ENCODE measurements at places on chromosomes 1 and 21.

GRCh38 chr1:173489149-173489600, 12.0 kb downstream of the PRDX6 start:
- no peak for DNase-seq

DNA sequence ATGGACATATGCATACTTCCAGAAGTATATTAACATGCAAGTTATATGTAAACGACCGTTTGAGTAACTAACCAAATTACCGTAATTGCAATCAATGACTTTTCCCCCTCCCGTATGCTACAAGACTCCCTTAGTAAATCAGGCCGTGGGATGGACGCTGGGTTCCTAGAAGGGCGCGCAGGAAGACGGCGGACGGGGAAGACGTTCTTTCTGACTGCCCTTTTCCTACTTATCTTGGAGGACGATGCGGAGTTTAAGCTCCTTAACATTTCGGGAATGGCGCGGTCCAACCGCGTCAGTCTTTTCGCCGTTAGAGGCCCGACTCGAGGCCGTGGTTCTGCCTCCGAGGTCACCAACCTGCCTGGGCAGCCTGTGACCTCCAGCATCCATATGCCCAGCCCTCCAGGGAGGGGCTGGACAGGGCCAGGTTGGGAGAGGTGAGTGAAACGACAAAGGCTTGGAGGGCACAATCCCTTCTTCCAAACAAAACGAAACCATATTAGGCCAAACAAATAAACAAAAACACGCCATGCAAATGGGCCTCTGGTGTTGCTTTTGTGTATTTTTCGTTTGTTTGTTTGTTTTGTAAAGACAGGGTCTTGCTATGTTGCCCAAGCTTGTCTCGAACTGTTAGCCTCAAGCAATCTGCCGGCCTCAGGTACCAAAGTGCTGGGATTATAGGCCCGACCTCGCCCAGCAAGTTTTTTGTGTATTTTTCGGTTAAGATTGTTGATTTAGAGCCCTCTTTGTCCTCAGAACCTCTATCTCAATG, 873 bp upstream of the PI4KB start:
- DNase-seq, result no peak

GRCh38 chr1:16209847-16210407, 2.5 kb downstream of the ARHGEF19 start:
- DNase-seq, result peak; percentile 76

DNA sequence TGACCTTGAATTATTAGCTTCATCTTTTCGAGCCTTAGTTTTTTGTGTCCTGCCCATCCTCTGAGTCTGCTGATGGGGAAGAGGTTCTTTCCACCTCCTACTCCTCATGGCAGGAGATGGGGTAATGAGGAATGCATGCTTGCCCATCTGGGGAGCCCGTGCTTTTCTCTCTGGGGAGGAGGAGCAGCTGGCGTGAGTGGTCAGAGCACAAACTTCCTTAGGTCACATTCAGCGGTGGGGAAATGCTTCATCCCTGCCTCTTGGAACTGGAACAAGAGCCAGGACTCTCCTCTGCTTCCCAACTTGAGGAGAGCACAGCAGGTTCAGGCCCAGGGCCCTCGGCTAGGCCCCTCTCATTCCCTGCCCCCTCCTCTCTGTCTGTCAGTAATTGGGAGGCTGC, 155.0 kb downstream of the PCNX2 start:
- DNase-seq, result no peak

GRCh38 chr1:63148825-63149645, 173.3 kb upstream of the FOXD3 start:
- no peak for DNase-seq

- no peak for DNase-seq
These were observed 3.4 kb upstream of the LAMB3 start for GRCh38 chr1:209655411-209656231.

DNA sequence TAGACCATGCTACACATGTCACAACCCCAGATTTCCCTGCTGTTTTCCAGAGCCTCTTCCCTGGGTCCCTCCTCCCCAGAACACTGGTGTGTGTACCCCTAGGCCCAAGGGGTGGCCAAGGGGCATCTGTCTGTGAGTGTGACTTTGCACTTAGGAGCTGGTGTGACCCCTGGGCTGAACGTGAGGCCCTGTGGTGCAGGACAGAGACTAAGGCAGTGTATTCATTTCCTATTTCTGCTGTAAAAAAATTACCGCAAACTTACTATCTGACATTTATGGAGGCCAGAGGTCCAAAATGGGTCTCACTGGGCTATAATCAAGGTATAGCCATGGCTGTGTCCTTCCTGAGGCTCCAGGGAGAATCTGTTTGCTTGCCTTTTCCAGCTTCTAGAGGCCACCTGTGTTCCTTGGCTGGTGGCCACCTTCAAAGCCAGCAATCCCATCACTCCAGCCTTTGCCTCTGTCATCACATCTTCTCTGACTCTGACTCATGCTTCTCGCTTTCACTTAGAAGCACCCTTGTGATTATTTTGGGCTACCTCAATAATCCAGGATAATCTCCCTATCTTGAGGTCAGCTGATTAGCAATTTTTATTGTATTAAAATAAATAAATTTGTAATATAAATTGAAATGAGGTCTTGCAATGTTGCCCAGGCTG, 24.0 kb upstream of the ELOA start:
- no peak for DNase-seq

- no peak for DNase-seq
These were observed 4.3 kb downstream of the PAQR7 start for GRCh38 chr1:25871086-25871703.

GRCh38 chr1:58104960-58105359, 441.6 kb downstream of the OMA1 start:
- DNase-seq, result no peak

- no peak for DNase-seq
These were observed 68.6 kb downstream of the LHX8 start for GRCh38 chr1:75202751-75203150.

DNA sequence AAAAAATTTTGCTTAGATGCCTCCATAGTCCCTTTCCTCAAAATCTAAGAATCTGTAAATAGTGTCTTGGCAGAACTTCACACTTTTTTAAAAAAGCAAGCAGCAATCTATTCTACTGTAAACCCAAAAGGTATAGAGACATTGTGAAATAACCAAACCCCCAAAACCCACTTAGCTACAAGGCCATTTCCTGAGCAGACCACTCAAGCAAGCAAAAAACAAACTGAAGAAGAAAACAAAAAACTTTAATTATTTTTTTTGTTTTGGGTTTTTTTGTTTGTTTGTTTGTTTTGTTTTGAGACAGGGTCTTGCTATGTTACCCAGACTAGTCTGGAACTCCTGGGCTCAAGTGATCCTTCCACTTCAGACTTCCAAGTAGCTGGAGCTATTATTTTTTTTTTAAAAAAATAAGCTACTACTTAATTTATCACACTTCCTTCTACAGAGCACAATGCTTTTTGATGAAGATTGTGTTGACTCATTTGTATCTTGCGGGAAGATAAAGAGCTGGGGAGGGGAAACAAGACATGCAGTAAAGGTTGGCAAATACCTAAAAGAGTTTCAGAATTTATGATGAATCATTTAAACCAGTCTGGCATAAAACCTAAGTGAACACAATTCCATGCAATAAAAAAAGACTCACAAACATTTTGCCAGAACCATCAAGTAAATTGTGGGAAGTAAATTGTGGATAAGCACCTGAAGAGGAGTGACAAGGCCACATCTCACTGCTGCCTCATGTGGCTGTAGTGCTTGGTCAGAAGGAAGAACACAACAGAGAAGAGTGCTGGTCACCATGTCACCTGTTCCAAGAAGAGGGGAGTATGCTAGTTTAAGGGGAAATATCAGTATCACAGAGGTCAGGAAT, 2.7 kb upstream of the PTPN22 start:
- DNase-seq, result no peak

- DNase-seq, result no peak
These were observed 82.6 kb upstream of the F3 start for GRCh38 chr1:94624203-94624602.

DNA sequence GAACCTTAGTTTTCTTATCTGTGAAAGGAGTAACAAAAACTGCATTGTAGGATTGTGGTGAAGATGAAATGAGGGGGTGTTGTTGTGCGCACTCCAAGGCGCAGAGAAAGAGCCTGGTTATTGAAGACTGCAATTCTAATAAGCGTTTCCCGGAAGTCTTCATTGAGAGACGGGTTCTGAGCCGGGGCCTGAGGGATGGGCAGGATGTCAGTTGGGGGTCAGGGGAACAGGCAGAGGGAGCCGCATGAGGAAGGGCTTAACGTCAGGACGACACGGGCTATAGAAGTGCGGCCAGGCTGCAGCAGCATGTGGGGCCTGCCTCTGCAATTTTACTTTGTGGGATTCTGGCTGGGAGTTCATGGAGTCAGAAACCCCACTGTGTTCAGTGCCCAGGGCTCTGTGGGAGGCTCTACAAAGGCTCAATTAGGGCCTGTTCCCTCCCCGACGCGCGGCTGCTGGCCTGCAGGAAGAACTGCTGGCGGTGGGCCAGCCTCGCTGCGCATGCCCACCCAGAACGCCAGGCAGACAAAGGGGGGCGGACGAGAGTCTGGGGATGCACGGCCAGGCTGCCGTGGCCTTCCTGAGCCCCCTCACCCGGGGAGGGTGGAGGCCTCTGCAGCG, 20.7 kb downstream of the TRIM62 start:
- peak; percentile 86 for DNase-seq

DNA sequence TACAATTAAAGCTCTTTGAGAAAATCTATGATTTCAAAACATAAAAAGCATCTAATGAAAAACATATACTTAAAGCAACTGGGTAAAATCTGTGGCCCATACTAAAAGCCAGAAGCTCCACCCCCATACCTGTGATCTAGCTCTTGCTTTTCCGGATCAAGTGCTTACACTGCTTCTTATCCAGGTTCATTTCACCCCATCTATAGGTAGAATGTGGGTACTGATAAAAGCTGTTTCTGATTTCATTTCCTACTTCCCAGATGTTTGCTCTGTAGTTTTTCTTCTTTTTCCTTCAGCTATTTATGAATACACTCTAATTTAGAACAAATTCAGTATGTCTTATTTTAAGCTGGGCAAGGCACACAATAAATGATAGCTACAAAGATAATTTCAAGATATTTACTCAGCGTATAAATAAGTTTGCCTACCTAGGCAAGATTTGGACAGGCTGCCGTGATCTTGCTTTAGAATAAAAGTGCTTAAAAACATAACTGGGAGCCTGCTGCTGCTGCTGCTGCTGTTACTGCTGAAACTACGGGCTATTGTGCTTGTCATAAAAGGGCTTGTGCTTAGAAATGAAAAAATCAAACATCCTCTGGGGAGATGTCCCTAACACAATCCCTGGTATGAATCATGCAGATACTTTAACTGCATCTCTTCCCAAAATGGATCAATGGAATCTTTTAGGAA, 2.1 kb downstream of the SIPA1L2 start:
- no peak for DNase-seq

GRCh38 chr1:184509105-184509504, 122.3 kb downstream of the C1orf21 start:
- no peak for DNase-seq

DNA sequence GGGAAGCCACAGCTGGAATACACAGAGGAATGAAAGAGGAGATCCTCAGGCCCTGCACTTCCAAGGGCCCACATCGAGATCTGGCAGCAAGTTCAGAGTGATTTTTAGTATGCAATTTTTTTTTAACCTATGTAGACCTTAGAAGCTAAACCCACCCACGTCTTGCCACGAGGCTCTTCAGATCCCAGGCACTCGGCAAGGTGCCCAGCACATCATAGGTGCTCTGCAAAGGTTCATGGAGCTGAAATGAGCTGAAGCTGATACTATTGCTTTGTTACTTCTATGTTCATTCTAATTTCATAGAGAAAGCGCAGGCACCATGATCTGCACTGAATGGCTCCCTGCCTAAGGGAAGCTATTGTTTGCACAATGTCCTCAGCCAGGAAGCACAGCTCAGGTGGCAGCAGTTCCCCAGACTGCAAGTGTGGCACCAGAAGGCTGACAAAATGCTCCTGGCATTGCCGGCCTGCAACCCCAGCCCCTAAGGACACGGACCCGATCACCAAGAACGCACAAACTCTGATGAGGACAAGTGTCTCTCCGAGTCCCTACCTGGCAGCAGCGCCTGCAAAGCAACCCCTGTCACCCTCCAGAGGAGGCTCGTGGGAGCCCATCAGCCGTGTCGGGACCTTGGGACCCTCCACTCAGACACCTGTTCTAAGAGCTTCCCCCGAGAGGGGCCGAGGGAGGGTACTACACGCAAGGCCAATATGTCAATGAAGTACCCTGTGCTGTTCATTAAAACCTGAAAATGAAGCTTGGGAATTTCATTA, 264.2 kb downstream of the NPHP4 start:
- no peak for DNase-seq

DNA sequence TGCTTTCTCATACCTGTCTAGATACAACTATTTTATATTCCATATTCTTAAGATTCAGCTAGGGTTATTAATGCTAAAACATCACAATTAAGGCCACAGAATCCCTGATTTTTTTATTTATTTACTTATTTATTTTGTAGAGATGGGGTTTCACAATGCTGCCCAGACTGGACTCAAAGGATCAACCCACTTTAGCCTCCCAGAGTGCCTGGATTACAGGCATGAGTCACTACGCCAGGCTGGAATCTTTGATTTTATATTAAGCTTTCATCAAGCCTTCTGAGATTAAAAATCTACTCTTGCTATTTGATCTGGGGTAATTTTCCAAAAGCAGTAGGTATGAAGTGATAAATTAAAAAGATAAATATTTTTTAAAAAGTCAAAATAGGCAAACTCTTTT, 38.9 kb downstream of the MCOLN2 start:
- no peak for DNase-seq

GRCh38 chr1:166170075-166170474, 3.3 kb upstream of the FAM78B start:
- no peak for DNase-seq

- DNase-seq, result no peak
These were observed 111.2 kb downstream of the LIPI start for GRCh38 chr21:14099570-14099969.

- DNase-seq, result no peak
These were observed 18.3 kb upstream of the LRP8 start for GRCh38 chr1:53345996-53346813.

- DNase-seq, result no peak
These were observed 165.2 kb downstream of the NTMT2 start for GRCh38 chr1:170310951-170311350.

DNA sequence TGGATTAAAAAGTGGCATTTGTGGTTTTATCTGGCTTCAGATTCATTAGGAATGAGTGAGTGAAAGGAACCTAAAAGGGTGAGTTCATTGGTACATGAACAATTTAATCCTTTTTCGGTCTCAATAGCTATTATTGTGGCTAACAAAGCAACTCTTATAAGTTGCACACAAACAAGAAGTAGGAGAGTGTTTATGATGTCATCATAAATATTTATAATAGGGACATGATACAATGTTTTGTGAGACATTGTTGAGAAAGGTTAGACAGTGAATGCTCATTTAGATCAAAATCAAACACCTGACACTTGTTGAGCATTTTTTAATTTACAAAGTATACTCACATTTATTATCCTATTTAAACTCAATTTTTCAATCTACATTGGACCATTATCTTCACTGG, 363.4 kb downstream of the PDE4B start:
- DNase-seq, result no peak

DNA sequence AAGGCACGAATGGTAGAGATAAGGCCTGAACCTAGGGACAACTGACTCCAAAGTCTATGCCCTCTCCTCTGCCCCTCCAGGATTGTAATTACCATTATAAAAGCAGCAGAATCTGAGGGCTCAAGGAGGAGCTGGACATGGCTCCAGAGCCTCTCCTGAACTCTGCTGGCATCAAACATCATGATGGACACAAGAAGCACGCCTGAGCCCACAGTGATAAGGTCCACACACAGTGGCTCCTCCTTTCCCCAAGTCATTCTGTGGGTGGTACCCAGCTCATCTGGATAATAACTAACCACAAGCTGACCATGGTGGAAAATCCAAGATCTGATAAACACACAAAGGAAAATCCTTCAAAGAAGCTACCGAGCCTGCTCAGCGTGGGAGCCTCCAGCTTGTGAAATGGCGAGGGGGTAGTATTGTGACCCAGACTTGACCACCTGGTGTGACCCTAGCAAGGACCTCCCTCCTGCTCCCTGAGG, 85.2 kb downstream of the HIVEP3 start:
- DNase-seq, result no peak
